CD4-positive, alpha-beta T cell treated with Interleukin-6 at 100 ng/mL for 8 hours (primary cell): ENCODE measurements at places on chromosomes 5 and 9.

- no peak for DNase-seq
Observed at GRCh38 chr9:37801287-37801850, 772 bp downstream of the DCAF10 start.

DNA sequence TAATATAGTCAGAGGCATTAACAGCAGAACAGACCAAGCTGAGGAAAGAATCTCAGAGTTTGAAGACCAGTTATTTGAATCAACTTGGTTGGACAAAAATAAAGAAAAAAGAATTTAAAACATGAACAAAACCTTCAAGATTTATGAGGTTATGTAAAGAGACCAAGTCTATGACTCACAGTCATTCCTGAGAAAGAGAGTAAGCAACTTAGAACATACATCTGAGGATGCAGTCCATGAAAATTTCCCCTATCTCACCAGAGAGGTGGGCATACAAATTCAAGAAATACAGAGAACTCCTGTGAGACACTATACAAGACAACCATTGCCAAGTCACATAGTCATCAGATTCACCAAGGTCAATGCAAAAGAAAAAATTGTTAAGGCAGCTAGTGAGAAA lies 17.4 kb upstream of the C9orf72 start:
- no peak for DNase-seq

DNA sequence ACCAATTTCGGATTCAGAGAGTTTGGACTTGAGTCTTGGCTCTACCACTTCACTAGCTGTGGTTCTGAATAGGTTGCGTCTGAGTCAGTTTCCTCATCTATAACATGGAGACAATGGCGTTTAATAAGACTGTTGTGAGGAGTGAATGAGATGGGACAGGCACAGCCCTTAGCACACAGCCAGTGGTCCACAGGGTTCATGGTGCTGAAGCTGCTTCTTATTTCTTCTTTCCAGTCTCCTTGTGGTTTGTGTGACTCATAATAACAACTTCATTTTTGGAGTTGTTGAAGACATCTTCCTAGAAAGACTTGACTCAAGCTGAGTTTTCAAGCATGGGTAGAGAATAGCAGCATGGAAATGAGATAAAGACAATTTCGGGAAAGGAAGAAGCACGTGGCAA lies 172.6 kb upstream of the PPP2R2B start:
- DNase-seq: no peak

DNA sequence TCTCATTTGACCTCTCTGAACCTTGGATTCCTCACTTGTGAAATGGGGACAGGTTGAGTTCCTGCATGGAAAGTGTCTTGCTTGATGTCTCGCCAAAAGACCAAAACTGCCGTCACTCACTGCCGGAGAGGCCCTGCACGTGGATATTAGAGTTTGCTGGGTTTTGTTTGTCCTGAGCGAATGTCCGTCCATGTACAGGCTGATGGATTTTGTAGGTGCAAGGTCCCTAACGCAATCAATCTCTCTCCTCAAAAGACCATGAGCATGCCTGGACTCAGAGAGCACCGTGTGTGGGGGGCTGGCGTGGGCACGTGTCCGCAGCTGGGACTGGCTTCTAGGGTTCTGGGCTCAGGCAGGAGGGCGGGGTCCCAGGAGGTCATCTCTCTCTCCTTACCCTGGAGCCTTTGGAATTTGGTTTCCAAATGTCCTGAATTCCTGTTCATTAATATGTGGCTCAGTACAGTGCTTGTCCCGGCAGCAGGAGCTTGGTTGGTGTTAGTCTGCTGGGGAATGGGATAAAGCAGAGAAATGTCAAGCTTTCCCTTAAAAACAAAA lies 146.0 kb upstream of the IER5L start:
- DNase-seq: no peak

DNA sequence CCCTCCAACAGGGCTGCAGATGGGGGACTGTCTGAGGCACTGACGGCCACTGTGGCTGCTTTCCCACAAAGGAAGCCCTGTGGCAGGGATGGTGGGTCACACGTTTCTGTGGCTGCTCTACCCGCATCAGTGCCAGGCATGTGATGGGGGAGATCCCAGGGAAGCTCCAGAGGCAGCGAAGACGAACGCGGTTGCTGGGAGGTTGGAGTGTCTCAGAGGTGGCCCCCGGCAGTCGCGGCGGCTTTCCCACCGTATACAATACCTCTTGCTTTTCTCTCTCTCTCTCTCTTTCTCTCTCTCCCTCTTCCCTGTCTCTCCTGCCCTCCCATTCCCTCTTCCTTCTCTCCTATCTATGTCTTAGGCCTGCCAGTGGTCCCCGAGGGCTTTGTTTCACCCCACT lies 56.7 kb downstream of the CYFIP2 start:
- no peak for DNase-seq

DNA sequence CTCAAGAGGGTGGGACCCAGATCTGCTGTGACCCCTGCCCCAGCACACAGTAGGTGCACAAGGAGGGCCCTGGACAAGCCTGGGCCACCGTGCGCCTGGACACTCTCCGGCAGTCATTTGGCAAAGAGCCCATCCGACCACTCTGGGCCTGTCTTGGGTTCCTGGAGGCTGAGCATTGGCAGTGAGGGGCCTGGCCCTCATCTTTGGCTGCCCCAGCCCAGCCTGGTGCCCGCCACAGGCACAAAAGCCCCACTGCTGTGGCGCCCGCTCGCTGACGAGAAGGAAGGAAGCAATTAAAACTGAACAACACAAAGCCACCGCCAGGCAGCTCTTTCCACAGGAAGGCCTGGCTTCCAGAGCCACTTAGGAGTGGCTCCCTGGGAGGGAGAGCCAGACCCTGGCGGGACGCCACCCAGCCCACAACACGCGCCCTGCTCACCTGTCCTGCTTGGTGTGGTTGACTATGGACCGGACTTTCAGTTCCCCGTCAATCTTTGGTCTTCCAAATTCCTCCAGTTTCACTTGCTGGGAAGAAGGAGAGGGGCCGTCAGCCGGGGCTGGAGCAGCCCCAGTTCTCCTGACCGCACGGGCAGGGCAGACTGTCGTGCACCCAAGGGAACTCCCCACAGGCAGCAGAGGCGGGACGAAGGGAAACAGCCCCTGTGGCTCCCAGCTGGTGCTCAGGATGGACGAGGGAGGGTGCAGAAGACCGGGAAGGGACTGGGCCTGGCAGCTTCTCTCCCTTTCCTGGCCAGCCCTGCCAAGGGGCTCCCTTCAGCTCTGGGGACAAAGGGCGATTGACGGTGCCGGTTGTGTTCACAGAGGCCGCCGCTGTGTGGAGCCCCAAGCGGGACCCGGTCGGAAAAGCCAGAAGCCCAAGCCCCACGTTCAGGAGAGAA lies 50.9 kb upstream of the SARDH start:
- no peak for DNase-seq

DNA sequence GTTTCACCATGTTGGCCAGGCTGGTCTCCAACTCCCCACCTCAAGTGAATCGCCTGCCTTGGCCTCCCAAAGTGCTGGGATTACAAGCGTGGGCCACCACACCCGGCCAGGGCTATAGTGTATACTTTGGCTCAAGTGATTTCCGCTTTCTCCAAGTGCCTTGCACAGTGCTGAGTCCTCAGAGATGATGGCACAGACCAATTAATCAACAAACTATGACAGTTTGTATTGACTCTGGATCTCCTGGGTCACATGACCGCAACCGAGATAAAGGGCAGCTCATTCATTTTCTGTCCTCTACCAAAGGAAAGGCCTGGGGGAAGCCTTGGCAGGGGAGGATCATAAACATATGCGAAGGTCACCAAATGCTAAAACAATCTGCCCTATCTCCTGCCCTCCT lies 11.4 kb upstream of the LARP1 start:
- no peak for DNase-seq

- DNase-seq: no peak
Observed at GRCh38 chr5:138844812-138845513, 30.2 kb downstream of the LRRTM2 start.

DNA sequence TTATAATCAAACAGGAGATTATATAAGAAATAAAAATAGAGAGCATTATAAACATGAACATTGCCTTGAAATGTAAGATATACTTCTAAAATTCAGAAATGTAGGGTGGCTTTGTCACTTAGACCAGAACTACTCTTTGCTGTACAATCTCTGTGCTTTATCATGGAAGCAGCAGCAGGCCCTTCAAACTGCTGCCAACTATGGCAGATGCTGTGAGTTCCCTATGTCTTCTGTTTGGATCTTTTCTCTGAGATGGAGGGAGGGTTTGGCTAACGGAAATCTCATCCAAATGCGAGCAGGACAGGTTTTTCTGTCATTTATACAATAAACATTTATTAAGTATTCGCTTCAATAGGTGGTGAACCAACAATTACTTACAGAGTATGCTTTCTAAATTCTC lies 34.8 kb upstream of the RICTOR start:
- no peak for DNase-seq

- DNase-seq: no peak
Observed at GRCh38 chr5:155418960-155419579, 405.5 kb downstream of the KIF4B start.

DNA sequence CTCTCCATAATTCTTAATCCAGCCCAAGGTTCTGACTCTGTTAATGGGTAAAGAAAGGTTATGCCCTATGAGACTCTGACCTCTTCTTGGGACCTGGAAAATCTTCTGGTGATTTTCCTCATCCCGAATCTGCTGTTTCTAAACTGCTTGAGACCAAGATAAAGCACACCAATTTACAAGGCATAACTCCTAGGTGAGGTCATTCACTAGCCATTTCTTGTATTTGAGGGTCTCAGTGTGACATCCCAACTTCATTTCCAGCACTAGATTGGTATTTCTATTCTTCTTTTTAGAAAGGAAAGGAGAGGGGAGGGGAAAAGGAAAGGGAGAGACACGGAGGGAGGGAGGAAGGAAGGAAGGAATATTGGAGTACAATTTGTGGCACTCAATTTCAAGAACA lies 51.6 kb downstream of the SLC1A1 start:
- no peak for DNase-seq

GRCh38 chr9:134987906-134988700 lies 70.4 kb upstream of the FCN1 start:
- no peak for DNase-seq

DNA sequence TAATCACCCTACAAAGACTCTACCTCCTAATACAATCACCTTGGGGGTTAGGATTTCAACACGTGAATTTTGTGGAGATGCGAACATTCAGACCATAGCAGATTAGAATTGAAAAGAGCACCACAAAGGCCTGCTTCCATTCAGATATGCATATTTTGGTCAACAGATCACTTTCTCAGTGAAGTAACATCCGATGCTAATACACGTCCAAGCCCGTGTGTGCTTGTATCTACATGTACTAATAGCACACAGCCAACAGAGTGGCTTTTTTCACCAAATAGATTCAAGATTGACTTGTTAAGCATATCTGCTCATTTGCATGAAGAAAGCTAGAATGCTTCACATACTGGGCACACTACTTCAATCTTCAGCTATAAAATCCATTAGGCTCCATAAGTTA lies 35.6 kb upstream of the SSBP2 start:
- DNase-seq: no peak

DNA sequence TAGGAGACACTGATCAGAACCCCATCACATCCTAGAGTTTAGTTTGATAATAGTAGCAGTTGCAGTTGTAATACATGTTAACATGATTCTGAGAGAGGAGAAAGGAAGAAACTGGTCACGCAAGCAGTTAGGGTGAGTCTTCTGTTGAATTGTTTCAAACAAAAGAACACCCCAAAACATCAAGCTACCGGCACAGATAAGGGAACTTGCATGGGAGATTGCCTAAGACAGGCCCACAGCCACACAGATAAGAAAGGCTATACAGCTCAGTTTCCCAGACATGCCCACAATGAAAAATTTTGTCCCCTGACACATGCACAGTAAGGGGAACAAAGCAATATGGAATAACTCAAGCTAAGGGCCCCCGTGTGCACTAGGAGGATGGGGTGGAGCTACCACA lies 15.9 kb downstream of the HSPB3 start:
- no peak for DNase-seq

GRCh38 chr5:133562554-133562953 lies 49.8 kb downstream of the FSTL4 start:
- no peak for DNase-seq
